Foreskin keratinocyte (primary cell): ENCODE measurements at places on chromosomes 2 and 18. TPM values are rescaled to one million over a fixed set of nuclear protein-coding genes. Genes with fewer than 3 reads are reported as not detected.

GRCh38 chr2:109247812-109248211 is 118.8 kb downstream of the SH3RF3 start:
- no peak for DNase-seq

GRCh38 chr18:29912351-29912750 is 1130.2 kb downstream of the DSC3 start:
- DNase-seq = no peak

GRCh38 chr2:68931799-68932198 is 20.9 kb downstream of the GKN2 start:
- no peak for DNase-seq

DNA sequence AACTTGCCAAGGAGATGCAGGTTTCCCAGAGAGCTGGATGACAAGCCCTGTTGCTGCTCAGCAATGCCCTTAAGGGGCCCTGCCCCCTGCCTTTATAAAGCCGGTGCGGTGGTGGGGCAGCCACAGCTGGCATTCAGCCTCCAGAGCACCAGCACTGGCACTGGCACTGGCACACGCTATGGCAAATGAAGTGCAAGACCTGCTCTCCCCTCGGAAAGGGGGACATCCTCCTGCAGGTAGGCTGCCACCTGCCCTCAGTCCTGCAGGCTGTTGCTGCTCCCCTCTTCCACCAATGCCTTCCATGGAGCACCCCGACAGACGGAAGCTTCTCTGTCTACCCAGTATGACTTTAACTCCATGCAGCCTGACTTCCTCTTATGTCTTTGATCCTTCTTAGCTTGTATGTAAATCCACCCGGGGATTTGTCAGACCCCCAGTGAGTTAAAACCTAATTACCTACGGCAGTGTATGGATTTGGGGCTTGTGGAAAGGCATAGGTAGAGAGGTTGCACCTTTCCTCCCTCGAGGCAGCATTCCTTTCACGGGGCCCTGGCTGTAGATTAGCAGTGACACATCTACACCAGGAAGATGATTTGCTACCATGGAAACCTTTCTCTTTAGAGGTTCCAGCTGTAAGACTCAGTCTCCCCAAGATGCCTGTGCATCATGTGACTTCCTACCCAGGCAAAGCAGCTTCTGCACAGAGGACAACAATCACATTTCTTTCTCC is at the start of gene DAPL1:
TSS of gene DAPL1 (plus strand) at position 123 of the 730 bp plus-strand sequence. CDS start at position 179, 56 bp downstream.
- no peak for DNase-seq

TRAK2 gene
- 11.7 and 12.5 TPM in 2 replicates for total RNA-seq

HYCC2 gene
- 7.8 and 9.4 TPM in 2 replicates for total RNA-seq

- DNase-seq = no peak
Observed at GRCh38 chr2:145861940-145862339, 1342.0 kb upstream of the ZEB2 start.

DNA sequence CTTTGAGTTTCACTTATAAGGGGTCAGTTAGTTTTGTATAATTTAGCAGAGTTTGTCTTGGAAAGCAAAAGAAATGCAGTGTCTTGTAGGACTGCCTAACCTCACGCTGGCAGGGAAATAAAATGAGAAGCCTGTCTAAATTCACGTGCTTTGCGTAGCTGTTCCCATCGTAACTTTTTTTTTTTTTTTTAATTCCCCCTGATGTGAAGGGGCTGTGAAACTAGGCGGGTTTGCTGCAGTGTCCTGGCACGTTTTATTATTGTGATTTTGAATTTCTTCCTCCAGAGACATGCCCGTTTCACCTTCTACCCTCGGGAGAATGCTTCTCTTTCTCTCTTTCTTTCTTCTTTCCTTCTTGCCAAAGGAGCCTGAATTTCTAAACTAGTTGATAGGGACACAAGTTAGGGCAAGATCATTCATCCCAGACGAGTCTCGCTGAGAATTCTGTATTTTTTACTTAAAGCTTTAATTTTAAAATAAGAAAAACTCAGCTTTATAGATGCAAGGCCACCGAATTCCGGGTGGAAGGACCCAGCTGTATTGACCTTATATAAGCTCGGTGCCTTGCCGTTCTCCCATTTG is 2.3 kb downstream of the MEIS1 start:
- DNase-seq = no peak

- DNase-seq = no peak
Observed at GRCh38 chr2:238703053-238703415, 144.9 kb upstream of the TWIST2 start.

GRCh38 chr2:101986804-101987740 is 4.7 kb upstream of the IL1R2 start:
- DNase-seq = no peak

GRCh38 chr18:46859855-46860254 is 57.5 kb downstream of the PIAS2 start:
- no peak for DNase-seq

GALNT14 gene
- 42.0 and 46.3 TPM in 2 replicates for total RNA-seq

DNA sequence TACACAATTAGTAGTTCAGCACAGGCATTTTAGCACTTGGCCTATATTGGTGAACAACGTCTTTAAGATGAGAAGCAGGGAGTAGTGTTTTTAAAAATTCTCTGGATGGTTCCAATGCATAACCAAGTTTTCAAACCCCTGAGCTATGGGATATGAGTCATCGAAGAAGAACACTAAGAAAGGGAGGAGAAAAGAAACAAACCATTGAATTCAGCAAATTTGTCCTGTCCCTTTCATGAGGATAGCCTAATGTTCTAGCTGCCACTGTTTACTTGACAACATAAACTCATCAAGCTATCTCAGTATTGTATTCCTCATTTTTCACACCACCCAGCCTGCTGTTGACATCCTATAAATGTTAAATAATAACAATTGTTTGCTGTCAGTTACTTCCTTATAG is 158.0 kb downstream of the BARD1 start:
- DNase-seq = no peak

GRCh38 chr2:206482123-206482522 is 38.8 kb downstream of the ADAM23 start:
- DNase-seq = peak; percentile 53

GRCh38 chr2:200765139-200765951 is 46.4 kb upstream of the BZW1 start:
- DNase-seq = peak; percentile 95

SERPINB3 gene
- total RNA-seq = 0.56 and 0.88 TPM in 2 replicates

RGPD8 gene
- total RNA-seq = 4.8 and 5.6 TPM in 2 replicates

- DNase-seq = no peak
Observed at GRCh38 chr18:8620845-8621244, 11.6 kb downstream of the RAB12 start.

DNA sequence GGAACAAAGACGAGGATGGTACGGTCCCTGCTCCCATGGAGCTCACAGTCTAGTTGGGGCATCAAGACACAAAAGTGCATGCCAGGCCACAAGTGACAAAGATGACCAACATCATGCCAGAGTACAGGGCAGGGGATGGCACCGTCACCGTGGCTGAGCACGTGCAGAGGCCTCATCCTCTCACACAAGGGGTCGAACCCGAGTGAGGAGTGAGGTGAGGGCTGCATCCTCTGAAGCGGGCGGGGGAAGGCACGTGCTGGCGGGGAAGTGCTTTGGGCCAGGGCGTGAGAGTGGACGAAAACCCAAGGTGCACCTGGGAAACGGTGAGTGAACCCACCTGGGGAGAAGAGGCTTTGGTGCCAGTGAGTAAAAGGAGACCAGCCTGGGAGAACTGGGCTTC is 41.0 kb downstream of the MRPL35 start:
- DNase-seq = no peak

DNA sequence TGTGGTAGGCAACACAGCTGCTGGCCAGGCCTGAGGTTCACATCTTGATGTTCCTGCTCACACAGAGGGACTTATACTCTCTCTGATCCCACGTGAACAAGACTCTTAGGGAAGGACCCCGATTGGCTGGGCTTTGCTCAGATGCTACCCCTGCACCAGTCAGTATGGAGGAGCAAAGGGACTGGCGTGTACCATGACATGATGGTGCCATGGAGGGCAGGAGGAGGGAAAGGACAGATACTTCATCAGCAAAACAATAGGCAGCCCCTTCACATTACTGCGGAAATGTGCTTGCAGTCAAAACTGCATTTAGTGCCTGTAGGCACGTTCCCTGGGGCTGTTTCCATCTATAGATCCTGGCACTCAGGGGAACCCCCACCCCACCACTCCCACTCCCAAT is 42.7 kb downstream of the ZFP36L2 start:
- DNase-seq = no peak

GRCh38 chr18:62860062-62860461 is 144.7 kb downstream of the PHLPP1 start:
- DNase-seq = no peak

NT5DC4 gene
- 0.07 TPM in 1 of 2 replicates, not detected in the other for total RNA-seq

DNA sequence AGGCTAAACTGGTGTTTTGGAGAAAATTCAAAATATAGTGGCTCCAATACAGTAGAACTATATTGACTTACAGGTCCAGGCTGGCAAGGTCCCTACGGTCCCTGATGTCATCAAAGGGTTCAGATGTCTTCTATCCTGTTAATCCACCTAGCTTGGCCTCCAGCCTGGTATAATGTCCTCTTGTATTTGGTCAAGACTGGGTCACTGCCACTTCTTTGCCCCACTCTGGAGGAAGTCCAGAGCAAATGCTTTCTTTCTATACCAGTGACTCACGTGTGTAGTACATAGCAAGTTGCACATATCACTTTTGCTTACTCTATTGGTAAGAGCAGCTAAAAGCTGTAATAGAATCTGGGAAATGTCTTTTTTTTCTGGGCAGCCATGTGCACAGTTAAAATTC is 80.8 kb downstream of the LCLAT1 start:
- DNase-seq = no peak

PLB1 gene
- total RNA-seq = 3.7 and 3.8 TPM in 2 replicates

DNA sequence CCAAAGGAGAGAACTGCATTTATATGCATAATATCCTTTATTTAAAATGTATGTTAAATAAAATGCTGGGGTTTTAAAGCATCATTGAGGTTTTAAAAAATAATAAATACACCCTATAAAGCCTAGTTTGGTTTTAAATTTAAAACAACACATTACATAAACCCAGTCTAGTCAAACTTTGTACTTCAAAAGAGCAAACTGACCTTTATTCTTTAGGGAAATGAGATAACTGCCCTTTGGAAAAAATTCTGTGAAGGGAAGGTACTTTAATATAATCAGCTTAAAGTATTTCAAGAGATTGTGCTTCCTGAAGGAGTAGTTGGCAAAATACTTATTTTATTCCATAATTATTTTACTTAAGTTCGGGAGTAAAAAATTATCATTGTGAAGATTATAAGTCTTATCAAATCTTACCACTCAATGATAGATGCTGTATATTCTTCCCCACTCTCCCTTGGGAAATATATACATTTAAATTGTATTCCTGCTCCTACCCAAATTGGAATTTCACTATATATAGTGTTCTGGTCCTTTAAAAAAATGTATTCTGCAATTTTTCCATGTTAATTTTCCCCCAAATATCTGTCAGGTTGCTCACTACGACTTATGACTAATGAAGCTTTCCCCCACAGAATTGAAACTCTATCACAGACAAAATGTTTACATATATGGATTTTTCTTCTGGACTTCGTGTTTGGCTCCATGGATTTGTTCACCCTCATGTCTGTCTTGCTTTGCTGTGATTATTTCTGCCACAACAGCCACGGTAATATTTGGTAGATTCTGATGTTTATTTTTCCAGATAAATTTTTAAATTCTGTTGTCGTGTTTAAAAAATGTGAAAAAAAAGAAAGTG is 42.1 kb downstream of the ZC3H6 start:
- no peak for DNase-seq

DNA sequence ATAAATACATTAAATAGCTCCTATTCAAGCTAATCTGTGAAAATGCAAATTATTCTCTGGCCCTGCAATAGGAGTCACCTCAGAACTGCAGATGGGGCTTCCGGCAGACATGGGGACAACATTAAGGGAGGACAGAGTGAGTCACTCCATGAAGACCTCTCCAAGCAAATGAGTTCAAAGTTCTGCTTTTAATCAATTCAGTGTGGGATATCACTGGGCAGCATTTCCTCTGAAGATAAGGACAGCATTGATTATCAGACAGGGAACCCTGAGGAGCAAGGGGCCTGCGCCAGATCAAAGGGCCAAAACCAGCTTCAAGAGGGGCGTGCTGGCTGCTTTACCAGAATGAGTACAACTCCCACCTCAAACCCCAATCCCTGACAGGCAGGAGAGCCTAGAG is 356.9 kb upstream of the KLHL29 start:
- no peak for DNase-seq

DNA sequence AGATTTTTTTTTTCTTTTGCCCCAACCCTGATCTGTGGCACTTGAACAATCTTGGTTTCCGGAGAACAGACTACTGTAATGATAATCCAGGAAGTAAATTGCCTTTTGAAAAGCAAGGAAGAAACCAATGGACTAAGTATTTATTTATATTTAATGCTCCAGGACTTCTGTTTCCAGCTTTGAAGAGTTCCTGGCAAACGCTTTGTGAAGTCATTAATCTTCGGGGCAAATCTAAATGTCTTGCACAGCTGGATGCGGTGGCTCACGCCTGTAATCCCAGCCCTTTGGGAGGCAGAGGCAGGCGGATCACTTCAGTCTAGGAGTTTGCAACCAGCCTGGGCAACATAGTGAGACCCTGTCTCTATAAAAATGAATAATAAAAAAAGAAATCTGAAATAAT is 135.1 kb upstream of the GATA6 start:
- no peak for DNase-seq

DNA sequence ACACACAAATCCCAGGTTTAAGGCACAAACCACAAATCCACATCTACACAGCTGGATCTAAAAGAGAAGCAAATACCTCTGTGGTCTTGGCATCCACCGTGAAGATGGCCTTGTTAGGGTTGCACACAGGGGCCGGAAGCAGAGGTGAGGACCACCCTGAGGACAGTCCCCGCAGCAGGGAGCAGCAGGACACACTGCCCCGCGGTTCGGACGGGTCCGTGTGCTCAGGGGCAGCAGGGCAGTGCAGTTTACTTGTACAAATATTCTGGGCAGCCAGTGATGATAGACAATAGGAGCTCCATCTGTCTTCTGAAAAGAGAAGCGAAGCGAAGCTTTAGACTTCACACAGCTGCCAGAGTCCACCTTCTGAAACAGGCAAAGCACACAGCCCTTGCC is 8.8 kb downstream of the PASK start:
- no peak for DNase-seq

GRCh38 chr18:74012954-74013630 is 134.5 kb downstream of the FBXO15 start:
- DNase-seq = no peak

- no peak for DNase-seq
Observed at GRCh38 chr2:148209603-148210002, 188.7 kb downstream of the MBD5 start.

- DNase-seq = no peak
Observed at GRCh38 chr2:103152556-103152955, 390.7 kb downstream of the TMEM182 start.

GRCh38 chr18:13450289-13451212 is 232.0 kb downstream of the LDLRAD4 start:
- no peak for DNase-seq

GRCh38 chr2:180872255-180872654 is 108.2 kb upstream of the UBE2E3 start:
- no peak for DNase-seq

DNA sequence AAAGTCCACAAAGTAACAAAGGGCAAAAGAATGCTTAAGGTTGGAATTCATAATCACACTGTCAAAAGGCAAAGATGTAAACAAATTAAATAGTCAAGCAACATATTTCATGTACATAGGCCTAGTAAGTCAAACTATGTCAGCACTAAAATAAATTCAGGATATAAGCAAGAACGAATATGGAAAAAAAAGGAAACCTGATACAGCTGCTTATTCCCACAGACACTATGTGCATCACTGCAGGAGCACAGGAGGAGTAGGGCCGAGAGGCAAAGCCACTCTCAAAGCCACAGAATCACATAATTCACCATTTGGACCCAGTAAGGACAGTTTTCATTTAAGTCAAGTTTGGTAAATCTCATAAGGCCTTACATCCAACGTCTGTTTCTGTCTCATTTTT is 116.6 kb downstream of the SATB2 start:
- no peak for DNase-seq

- DNase-seq = no peak
Observed at GRCh38 chr2:28326881-28327505, 65.7 kb upstream of the FOSL2 start.
